ENCODE measurements at places on chromosomes 7 and 10.

DNA sequence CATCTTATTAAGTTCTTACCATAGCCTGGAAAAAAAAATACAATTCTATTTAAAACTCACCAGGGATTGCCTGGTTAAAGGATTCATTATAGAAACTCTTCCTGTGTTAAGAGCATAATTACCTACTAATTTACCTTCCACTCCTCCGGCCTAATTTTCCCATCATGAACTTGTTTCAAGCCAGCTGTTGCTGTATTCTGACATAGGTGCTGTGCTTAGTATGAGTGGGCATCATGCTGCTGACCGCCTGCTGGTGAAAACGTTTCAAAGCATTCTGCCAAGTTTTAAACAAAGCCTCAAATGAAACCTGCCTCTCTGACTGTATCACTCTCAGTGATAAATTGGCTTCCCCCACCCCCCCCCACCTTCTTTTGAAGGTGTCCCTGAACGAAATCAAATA, 47.8 kb upstream of the KCNMA1 start:
- no peak for DNase-seq

DNA sequence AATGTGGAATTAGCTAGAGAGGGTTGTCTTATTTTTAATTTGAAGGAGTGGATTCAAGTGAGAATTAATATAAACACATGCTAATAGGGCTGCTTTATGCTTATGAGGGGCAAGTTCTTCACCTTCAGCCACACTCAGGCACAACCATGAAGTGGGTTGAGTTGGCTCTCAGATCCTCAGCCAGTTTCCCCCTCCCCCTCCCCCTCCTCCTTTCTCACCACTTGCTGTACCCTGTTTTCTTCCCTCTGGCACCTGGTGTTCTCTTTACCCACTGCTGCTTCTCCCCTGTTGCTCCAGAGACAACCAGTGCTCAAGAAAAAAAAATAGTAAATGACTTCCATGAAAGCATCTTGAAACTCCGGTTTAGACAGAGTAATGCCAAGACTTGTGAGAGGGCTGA, 1083.3 kb downstream of the CNTNAP2 start:
- no peak for DNase-seq

DNA sequence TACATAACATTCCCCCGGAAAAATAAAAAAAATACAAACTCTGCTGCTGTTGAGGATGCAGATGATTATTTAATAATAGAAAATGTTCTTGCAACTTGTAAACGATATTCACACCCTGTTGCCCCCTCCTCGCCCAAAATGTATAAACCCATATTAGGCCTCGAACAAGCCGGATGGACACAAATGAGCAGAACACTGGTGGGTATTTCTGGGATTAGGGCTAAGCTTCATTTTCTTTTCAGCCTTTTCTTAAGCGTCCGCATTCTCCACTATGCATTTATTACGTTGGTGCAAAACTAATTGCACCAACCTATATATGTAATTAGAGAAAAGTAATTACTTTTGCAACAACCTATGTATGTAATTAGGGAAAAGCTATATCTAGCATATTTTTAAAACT, 349 bp upstream of the GNG11 start:
- DNase-seq: no peak

- no peak for DNase-seq
These were observed 100.8 kb downstream of the MKI67 start for GRCh38 chr10:128025437-128025836.

GRCh38 chr7:127447326-127447945, 54.9 kb upstream of the ZNF800 start:
- DNase-seq: peak; percentile 76

- DNase-seq: no peak
These were observed 113.4 kb downstream of the PLXDC2 start for GRCh38 chr10:19929506-19930140.

GRCh38 chr7:15494711-15495110, 67.1 kb downstream of the AGMO start:
- DNase-seq: no peak

DNA sequence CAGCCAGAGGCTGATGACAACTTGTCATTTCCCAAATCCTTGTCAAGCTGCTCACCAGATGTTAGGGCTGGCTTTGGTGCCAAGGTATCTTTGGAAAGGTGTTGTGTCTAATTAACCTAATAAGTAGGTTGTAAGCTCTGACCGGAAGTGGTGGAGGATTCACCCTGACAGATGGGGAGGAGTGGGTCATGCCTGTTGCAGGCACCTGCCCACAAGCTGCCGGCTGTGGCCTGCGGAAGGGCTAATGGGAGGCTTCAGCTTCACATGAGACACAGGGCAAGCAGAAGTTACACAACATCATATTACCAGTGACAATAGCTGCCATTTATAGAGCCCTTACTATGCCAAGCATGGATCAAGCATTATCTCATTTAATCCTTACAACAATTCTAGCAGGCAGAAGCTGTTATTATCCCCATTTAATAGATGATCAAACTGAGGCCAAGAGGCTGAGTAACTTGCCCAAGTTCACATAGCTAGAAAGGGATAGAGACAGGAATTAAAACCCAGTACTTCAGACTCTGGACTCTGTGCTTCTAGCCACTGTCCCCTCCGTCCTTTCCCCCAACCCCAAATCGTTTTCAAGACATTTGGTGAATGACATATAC, 63.1 kb upstream of the DUSP5 start:
- DNase-seq: no peak

DNA sequence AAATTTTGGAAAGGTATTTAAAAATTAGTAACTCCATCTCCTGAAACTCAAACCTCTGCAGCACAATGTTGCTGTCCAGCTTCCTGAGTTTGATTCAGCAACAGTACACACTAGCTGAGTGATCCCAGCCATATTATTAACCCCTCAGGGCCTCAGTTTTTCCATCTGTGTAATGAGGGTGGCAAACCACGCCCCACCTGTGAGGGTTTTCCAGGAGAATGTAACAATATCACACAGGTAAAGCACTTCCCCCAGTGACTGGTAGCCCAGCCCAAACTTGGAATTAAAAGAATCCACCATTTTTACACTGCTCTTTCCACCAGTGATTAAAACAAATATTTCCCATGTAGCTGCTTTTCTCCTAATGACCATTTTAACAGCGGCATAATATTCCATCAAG, 122.4 kb downstream of the SORBS1 start:
- DNase-seq: no peak

- DNase-seq: no peak
These were observed 89.1 kb downstream of the STRA8 start for GRCh38 chr7:135322571-135323340.

GRCh38 chr10:7895699-7896090, 77.4 kb downstream of the TAF3 start:
- DNase-seq: no peak

DNA sequence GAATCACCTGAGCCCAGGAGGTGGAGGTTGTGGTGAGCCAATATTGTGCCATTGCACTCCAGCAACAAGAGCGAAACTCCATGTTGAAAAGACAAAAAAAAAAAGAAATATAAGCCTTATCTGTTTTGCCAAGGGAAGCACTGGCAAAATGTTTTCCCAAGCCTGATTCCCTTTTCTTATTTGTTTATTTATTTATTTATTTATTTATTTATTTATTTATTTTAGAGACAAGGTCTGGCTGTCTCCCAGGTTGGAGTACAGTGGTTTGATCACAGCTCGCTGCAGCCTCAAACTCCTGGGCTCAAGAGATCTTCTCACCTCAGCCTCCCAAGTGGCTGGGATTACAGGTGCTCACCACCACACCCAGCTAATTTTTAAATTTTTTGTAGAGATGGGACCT, 44.2 kb downstream of the SVOPL start:
- DNase-seq: no peak

GRCh38 chr10:124333931-124334330, 84.8 kb downstream of the OAT start:
- no peak for DNase-seq

GRCh38 chr7:77427996-77428603, 12.0 kb upstream of the GSAP start:
- peak; percentile 19 for DNase-seq

- DNase-seq: no peak
These were observed 281.1 kb downstream of the CCDC3 start for GRCh38 chr10:12720217-12720981.

GRCh38 chr10:44706745-44707144, 204.4 kb upstream of the TMEM72 start:
- DNase-seq: no peak

- no peak for DNase-seq
These were observed 148.4 kb downstream of the TCERG1L start for GRCh38 chr10:131162866-131163843.

- no peak for DNase-seq
These were observed 51.0 kb downstream of the HHEX start for GRCh38 chr10:92740762-92741161.

GRCh38 chr7:50791938-50792341, 9.2 kb upstream of the GRB10 start:
- no peak for DNase-seq

GRCh38 chr10:79274279-79275104, 72.8 kb upstream of the PPIF start:
- no peak for DNase-seq

DNA sequence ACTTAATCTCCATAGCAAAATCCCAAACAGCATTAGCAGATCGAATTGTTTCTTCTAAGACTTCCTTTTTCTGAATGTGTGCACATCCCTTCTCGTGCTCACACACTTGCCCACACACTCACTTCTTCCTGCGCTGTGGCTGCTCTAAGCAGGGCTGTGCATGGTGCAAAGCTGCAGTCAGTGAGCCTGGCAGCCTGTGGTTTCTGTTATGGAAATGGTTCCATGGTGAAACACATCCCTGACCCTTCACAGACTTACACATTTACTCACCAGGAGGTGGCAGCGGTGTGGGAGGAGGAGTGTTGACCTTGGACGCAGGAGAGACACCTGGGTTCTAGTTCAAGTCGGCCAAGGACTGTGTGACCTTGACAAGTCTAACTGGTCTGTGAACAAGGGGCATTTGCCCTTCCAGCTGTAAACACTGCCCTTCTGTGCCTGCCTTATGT, 24.9 kb downstream of the MTURN start:
- peak; percentile 11 for DNase-seq

- no peak for DNase-seq
These were observed at the start of gene NXPH1 for GRCh38 chr7:8433477-8434289. TSS of gene NXPH1 (plus strand) at chr7:8433609.

DNA sequence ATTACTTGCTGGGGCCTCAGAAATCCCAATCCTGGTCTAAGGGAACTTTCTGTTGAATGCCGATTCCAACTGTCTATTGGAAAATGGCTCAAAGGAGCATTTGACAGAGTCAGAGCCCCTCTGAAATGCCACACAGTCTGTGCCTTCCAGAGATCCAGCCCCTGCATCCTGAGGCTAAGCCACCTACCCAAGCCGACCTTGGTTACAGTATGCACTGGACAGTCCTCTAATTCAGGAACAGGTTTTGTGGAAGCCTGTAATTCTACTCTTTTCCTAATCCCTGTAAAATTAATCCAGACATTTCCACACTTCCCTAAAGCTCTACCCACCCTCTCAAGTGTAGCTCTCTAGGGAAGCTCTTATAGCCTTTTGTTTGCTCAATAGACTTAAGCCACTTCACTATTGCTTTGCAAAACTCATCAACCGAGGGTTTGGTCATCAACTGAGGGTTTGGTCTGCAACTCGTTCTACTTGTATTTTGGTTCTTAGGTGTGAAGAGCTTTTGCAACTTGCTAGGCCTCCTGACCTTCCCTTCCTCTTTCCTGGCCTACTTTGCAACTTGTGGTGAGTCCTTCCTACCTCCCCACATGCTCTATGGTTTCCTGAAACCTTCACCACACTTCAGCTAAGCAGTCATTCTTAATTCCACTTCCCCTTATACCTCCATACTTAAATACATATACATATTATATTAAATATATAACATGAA, 364.8 kb downstream of the SFMBT2 start:
- DNase-seq: peak; percentile 53

DNA sequence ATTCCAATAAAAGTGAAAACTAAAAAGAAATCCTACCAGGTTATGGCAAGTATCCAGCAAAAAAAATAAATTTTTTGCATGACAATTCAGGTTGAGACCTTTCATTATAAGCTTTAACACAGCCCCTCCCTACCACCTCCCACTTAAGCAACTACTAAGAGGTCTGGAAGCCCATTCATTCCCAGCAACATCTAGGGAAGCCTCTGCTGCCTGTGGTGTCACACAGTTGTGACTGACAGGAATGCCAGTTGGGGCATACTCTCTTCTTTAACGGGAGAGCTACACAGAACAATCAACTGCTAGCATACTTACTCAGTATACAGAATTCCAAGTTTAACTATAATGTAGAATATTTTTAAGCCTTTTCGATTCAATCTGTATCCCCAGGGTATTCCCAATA, 27.8 kb downstream of the ABI1 start:
- no peak for DNase-seq

DNA sequence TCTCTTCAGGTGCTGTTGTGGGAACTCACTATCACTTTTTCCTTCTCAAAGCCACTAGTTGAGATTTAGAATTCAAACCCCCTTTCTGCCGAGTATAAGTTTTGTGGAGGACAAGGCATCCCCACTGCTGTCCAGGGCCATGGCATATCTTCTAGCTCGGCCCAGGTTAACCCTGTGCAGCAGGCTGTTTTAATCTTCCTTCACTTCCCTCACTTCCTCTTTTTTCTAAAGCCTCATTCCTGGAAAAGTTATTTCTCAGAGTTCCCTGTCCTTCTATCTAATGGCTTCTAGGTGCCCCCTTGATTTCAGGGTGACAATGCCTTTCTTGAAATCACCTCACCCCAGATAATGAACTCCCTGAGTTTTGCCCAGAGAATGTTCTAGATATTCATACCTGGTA, 222.3 kb downstream of the SNX10 start:
- DNase-seq: no peak

- DNase-seq: no peak
These were observed 1025.6 kb upstream of the LRRTM3 start for GRCh38 chr10:65900271-65900670.

- peak; percentile 46 for DNase-seq
These were observed 4.4 kb downstream of the CDK6 start for GRCh38 chr7:92831716-92832533.

DNA sequence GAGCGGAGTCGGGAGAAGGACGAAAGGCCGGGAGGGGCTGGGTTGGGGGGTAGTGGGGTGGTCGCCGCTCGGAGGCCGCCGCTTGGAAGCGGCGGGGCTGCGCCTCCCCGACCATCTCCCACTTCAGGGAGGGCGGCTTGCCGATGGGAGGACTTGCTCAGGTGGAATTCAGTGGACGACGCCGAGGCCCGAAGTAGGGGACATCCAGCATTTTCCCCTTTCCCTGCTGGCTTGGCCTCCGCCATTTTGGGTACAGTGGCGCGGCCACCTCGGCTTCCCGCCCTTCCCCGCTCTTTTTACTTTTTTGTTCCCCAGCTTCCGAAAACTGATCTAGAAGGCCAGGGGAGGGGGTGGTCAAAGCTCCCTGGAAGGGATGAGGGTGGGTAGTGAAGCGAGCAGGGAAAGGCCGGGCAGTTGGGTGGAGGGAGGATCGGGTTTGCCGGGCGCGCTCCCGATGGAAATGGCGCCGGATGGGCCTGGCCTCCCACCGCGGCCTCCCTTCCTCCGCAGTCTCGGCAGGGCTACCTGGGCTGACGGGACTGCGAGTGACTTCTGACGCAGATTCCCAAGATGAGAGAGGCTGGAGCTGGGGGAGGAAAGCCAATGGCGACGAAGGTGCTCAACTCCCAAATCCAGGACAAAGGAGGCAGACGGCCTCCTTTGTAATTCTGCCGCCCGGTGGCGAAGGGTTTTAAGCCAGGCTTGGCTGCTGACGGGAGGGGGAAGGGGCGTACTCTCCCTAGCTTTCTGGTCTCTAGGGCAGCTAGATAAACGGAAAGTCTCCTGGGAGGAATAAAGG, at the start of gene PBLD:
Gene PBLD, minus strand, starts transcription at position 670 of the 799 bp plus-strand sequence. CDS start 26,084 bp downstream, outside the sequence.
- DNase-seq: peak; percentile 68

- peak; percentile 14 for DNase-seq
These were observed 45.9 kb upstream of the OIT3 start for GRCh38 chr10:72847681-72848080.

GRCh38 chr7:107638594-107638993, 22.0 kb upstream of the SLC26A4 start:
- DNase-seq: no peak

- peak; percentile 68 for DNase-seq
These were observed 91.7 kb downstream of the WDR11 start for GRCh38 chr10:120942806-120943413.

Data from CD4-positive, alpha-beta T cell treated with Interleukin-4 for 1 hour (primary cell).